ENCODE measurements at places on chromosomes 1 and 21. TPM values are rescaled to one million over a fixed set of nuclear protein-coding genes. Genes with fewer than 3 reads are reported as not detected.

- peaks cover 7% of the 10 kb centered on the region for H3K4me1 ChIP-seq
- no peaks in the 10 kb centered on the region for H3K36me3 ChIP-seq
- DNase-seq: no peak
- no peak overlapping the region for H3K4me3 ChIP-seq
- H3K27ac ChIP-seq: no peak overlapping the region
Measured at GRCh38 chr1:232293361-232293760, 336.6 kb downstream of the SIPA1L2 start.

- DNase-seq: no peak
- no peaks in the 10 kb centered on the region for H3K36me3 ChIP-seq
- no peaks in the 10 kb centered on the region for H3K27me3 ChIP-seq
- H3K27ac ChIP-seq: no peak overlapping the region
Measured at GRCh38 chr1:182405578-182405977, 5.1 kb upstream of the TEDDM1 start.

- H3K27me3 ChIP-seq: no peaks in the 10 kb centered on the region
- H3K27ac ChIP-seq: no peak overlapping the region
- H3K36me3 ChIP-seq: no peaks in the 10 kb centered on the region
- H3K4me1 ChIP-seq: no peaks in the 10 kb centered on the region
- no peak overlapping the region for H3K4me3 ChIP-seq
Measured at GRCh38 chr1:114021665-114022099, 42.4 kb downstream of the OLFML3 start.

GRCh38 chr1:54047384-54048305 is 5.4 kb downstream of the TMEM59 start:
- no peak for DNase-seq
- no peaks in the 10 kb centered on the region for H3K27me3 ChIP-seq
- H3K4me1 ChIP-seq: peaks cover 6% of the 10 kb centered on the region
- peaks cover 4% of the 10 kb centered on the region for H3K36me3 ChIP-seq

SNX27 gene
- 63.7 TPM for total RNA-seq

GRCh38 chr21:32329776-32330175 is 31.1 kb downstream of the MRAP start:
- H3K27ac ChIP-seq: no peak overlapping the region
- peaks cover 4% of the 10 kb centered on the region for H3K4me1 ChIP-seq
- peak; percentile 6 for DNase-seq
- H3K27me3 ChIP-seq: no peaks in the 10 kb centered on the region
- peaks cover 29% of the 10 kb centered on the region for H3K36me3 ChIP-seq

DNA sequence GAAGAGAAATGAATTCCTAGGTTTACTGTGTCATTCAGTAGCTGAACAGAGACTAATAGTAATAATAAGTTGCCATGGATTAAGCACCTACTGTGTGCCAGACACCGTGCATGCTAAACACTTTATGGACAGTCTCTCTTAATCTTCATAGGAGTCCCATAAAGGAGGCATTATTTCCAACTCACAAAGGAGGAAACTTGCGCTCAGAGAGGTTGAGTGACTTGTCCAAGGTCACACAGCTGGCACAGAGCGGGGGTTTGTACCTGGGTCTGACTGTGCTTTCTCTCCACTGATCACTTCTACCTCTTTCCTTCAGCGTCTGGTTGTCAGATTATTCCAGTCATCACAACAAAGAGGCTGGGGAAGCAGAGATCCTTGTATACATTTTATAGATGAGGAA is 91.3 kb downstream of the KIRREL1 start:
- H3K4me3 ChIP-seq: no peak overlapping the region
- peaks cover 47% of the 10 kb centered on the region for H3K36me3 ChIP-seq
- H3K4me1 ChIP-seq: no peaks in the 10 kb centered on the region
- DNase-seq: no peak
- no peak overlapping the region for H3K27ac ChIP-seq
- H3K27me3 ChIP-seq: no peaks in the 10 kb centered on the region

DNA sequence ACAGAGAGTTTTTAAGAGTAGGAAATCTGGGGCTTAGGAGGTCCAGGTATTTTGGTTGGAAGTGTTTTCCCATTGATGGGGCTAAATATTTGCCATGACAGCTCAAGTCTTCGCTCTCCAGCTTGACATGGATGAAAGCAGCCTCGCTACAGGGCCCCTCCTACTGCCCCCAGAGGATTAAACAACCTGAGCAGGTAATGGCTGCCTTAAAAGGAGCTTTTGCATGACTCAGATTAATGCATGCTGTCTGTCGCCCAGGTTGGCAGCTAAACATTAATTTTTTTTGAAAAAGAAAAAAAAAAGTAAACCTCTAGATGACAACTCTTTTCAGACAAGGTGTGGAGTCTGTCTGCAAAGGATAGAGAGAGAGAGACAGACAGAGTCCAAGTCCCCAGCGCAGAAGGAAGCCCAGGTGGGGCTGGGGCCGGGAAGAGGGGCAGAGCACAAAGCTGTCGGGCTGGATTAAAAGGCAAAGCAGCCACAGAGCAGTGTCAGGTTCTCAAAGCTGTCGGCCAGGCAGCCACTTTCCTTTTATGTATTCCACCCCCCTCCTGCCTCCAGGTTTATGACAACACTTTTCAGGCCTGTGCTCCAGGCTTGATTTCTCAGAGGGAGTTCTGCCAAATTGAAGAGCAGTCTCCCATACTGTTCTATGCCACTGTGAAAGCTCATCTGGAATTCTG is 127.9 kb downstream of the CLIC6 start:
- no peak overlapping the region for H3K4me3 ChIP-seq
- peak; percentile 58 for DNase-seq
- no peaks in the 10 kb centered on the region for H3K27me3 ChIP-seq
- peaks cover 4% of the 10 kb centered on the region for H3K36me3 ChIP-seq
- no peaks in the 10 kb centered on the region for H3K4me1 ChIP-seq

SLC30A2 gene
- 0.40 TPM for total RNA-seq

DNA sequence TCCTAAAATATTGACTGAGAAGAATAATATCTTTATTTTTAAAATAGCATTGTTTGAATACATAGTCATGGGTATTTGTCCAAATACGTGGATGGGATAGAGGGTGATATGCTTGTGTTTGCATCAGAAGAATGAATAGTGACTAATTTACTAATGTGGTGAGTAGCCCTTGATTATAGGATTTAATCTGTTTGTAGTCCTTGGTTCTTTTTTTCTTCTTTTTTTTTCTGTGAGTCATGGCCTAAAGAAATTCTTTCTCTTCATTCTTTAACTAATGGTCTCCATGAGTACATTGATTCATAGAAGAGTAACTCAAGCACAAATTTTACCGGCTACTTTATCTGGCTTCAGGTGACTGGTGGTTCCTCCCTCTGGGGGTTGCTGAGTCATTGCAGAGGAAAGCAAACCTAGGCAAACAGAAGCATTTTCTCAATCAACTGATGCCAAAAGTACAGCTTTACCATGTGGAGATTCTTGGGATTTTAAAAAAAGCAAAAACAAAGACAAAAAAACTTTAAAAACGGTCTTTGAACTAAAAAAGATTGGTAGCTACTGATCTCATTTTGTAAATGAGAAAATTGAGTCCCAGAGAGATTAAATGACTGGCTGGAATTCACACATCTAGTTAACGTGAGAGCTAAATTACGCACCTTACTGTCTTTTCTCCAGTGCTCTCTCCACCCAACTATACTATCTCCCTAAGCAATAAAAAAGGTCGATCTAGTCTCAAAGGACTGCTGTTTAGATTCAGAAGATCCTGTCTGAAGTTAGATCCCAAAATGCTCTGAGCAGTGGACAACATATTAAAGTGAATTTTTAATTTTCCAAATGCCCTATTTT is 40.5 kb downstream of the AK5 start:
- H3K27ac ChIP-seq: no peak overlapping the region
- DNase-seq: no peak
- no peaks in the 10 kb centered on the region for H3K27me3 ChIP-seq
- no peaks in the 10 kb centered on the region for H3K4me1 ChIP-seq
- H3K4me3 ChIP-seq: no peak overlapping the region

DNA sequence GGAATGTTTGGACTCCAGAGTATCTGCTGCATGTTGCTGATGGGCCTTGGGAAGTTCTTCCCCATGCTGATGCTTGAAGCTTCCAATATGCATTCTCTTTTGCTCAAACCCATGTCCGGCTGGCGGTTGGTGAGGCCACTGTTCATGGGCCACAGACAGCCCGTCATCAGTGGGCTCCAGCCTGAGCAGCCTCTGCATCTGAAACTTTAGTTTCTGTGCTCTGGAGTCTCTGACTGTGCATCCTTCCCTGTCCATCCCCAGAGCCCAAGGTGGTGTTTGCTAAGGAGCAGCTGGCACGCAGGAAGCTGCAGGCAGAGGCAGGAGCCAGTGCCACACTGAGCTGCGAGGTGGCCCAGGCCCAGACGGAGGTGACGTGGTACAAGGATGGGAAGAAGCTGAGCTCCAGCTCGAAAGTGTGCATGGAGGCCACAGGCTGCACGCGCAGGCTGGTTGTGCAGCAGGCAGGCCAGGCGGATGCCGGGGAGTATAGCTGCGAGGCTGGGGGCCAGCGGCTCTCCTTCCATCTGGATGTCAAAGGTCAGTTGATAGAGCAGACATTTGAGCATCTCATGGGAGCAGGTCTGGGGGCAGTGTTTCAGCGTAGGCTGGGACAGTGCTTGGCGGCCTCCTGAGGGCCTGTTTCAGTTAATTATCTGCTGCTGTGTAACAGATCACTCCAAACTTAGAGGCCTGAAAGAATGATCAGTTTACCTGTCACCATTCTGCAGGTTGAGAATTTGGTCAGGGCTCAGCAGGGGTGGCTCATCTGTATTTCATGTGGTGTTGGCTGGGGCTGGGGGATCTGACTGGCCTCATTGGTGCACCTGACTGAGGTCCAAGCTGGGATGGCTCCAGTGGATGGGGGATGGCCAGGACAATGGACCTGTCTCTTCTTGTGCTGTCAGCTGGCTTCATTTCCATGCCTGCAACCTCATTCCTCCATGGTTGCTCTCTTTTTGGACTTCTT is 16.6 kb downstream of the OBSCN start:
- H3K27me3 ChIP-seq: no peaks in the 10 kb centered on the region
- H3K4me1 ChIP-seq: no peaks in the 10 kb centered on the region
- H3K36me3 ChIP-seq: peaks cover 24% of the 10 kb centered on the region
- H3K4me3 ChIP-seq: no peak overlapping the region

DNA sequence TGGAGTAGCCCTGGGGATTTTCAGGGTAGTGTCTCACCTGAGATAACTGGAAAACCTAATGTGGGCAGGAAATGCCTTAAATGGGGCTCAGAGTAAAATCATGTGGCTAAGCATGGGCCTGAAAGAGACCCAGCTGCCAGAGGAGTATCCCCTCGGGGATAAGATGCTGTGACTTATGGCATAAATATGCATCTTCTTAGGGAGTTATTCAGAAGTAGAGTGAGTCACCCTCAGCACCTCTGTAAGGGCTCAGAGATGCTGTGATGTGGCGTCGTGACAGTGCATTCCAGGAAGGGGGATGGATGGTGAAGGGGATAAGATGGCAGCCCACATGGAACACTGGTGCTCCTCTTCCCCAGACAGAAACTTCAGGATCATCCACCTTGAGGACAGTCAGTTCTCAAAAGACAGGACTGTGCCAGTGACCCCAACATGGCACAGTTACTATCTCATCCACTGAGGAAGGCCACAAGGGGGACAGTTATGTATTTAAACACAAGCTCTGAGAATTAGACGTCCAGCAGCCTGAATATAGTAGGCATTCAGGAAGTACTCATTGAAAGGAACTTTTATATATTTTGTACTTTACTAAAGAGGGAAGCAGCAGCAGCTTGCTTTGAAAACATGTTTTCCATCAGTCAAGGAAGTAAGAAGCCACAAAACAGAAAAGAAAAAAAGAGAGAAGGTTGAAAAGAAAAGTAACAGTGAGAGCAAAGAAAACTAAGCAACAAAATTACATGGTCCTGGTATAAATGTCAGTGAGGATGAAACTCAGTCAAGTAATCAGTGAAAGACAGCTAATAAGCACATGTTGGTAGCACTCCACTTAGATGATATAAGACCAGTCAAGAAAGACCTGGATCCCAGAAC is 8.3 kb downstream of the IL24 start:
- no peaks in the 10 kb centered on the region for H3K36me3 ChIP-seq

DNA sequence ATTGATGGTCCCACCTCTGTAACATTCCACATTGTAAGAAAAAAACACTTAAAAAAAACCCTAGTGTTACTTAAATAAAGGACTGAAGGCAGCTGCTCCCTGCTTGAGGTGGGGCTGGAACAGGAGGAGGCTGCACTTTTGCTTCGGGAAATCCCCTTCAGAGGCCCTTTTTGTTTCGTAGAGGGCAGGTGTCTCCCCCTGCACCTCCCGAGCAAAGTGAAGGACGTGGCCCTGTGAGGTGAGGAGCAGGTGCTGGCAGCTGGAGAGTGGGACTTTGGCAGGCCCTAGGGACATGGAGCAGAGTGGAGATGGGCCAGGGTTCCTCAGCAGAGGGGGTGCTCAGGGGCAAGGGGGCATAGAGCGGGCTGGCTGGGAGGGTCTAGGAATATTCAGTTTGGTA is 33.4 kb upstream of the WNT4 start:
- DNase-seq: peak; percentile 16
- no peaks in the 10 kb centered on the region for H3K36me3 ChIP-seq
- no peaks in the 10 kb centered on the region for H3K4me1 ChIP-seq
- H3K4me3 ChIP-seq: no peak overlapping the region

GRCh38 chr1:194339471-194339870 is 1153.1 kb upstream of the B3GALT2 start:
- no peak overlapping the region for H3K27ac ChIP-seq
- H3K27me3 ChIP-seq: no peaks in the 10 kb centered on the region
- H3K4me3 ChIP-seq: no peak overlapping the region
- no peaks in the 10 kb centered on the region for H3K36me3 ChIP-seq
- no peak for DNase-seq
- H3K4me1 ChIP-seq: no peaks in the 10 kb centered on the region

MSH4 gene
- 0.40 TPM for total RNA-seq

DNA sequence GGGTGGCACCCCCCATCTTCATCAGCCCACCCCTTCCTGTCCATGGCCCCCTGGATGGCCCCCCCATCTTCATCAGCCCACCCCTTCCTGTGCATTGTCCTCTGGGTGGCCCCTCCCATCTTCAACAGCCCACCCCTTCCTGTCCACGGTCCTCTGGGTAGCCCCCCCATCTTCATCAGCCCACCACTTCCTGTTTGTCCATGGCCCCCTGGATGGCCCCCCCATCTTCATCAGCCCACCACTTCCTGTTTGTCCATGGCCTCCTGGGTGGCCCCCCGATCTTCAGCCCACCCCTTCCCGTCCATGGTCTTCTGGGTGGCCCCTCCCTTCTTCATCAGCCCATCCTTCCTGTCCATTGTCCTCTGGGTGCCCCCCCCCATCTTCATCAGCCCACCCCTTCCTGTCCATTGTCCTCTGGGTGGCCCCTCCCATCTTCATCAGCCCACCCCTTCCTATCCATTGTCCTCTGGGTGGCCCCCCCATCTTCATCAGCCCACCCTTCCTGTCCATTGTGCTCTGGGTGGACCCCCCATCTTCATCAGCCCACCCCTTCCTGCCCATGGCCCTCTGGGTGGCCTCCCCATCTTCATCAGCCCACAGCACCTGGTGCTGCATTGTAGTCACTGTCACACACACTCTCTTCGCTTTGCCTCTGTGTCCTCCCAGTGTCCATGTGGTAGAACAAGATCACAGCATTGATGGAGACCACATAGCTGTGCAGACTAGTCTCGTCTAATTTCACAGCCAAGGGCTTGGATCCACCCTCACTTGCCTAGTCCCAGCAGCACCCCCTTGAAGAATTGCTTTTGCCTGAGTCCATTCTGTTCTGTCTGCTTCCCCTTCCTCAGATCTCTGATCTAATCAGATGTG is 95.9 kb downstream of the PCBP3 start:
- no peak overlapping the region for H3K4me3 ChIP-seq
- no peaks in the 10 kb centered on the region for H3K4me1 ChIP-seq
- no peak for DNase-seq
- H3K27me3 ChIP-seq: no peaks in the 10 kb centered on the region

Measured in lung (tissue), 17 donors.